ENCODE measurements at places on chromosomes 3 and 15.

- DNase-seq, result no peak
Observed at GRCh38 chr3:126490619-126491018, 14.9 kb upstream of the ZXDC start.

DNA sequence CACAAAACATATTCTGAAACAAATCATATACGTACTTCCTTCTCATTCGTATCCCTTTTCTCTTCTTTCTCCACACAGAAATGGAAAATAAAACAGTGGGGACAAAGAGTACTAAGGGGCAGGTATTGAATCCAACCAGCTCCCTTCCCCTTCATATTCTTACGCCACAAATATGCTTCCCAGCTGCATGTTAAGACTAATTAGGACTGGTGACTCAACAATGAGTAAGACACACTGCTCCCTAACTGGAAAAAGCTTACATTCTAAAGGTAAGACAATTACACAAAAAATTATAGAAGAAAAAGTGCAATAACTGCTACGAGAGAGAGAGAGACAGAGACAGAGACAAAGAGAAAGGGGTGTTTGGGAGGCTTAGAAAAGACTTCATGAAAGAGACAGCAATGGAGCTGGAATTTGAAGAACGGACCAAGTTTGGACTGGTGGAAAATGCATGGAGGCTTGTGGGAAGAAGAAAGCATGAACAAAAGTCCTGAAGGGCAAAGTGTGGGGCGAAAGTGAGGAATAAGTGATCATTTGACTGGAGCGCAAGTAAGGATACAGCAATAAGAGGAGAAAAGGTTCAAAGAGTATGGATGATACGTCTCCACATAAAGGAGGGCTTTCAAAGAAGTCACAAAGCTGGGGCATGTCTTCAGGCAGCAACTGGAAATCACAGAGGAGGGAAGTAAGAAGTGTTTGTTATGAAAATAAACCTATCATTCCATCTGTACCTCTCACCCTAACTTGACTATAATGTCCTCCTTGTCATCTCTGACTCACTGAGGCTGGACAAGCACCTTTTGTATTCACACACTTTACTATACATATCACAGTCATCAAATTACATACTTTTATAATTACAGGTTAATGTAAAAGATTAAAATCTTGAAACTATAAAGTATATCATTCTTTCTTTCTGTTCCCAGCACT lies 49.2 kb downstream of the RYK start:
- no peak for DNase-seq

GRCh38 chr3:119420196-119420595 lies 43.2 kb downstream of the TMEM39A start:
- DNase-seq, result no peak

DNA sequence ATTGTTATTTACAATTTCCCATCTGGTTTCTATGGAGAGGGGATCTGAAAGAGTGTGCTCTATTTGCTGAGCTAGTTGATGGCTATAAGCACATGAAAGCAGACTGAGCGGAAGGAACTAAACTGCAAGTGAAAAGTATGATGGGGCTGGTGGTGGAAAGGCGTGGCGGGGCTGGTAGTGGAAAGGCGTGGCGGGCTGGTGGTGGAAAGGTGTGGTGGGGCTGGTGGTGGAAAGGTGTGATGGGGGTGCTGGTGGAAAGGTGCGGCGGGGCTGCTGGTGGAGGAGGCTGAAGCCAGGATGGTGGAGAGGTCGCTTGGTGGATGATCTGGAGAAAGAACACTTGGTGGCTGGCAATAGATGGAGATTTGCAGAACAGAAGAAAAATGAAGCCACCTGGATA lies 136.7 kb downstream of the FMN1 start:
- no peak for DNase-seq

- no peak for DNase-seq
Observed at GRCh38 chr15:71687902-71688508, 122.3 kb upstream of the NR2E3 start.

- no peak for DNase-seq
Observed at GRCh38 chr3:37737134-37737533, 124.5 kb upstream of the CTDSPL start.

GRCh38 chr15:101437209-101437608 lies 52.3 kb downstream of the PCSK6 start:
- no peak for DNase-seq

- DNase-seq, result no peak
Observed at GRCh38 chr3:60146121-60146520, 1096.3 kb upstream of the CFAP20DC start.

- no peak for DNase-seq
Observed at GRCh38 chr15:71812966-71813722, 2.8 kb downstream of the NR2E3 start.

DNA sequence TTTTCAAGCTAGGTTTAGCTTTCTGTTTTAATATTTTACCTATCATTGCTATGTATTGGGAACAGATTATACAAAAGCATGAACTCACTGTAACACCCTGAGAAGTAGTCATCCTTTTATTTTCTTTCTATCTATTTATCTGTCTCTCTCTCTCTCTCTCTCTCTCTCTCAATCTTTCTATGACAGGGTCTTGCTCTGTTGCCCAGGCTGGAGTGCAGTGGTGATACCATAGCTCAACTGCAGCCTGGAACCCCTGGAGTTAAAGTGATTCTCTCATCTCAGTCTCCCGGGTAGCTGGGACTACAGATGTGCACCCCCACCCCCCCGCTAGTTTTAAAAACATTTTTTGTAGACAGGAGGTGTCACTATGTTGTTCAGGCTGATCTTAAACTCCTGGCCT lies 28.9 kb downstream of the PRTG start:
- DNase-seq, result no peak

Data from NCI-H1436 treated with DMSO at 0.1 percent for 48 hours (cell line).